ENCODE measurements at places on chromosomes 1 and 21. TPM values are rescaled to one million over a fixed set of nuclear protein-coding genes. Genes with fewer than 3 reads are reported as not detected.

The LRRIQ3 gene
- polyA plus RNA-seq: 1.5 TPM

The FNDC10 gene
- polyA plus RNA-seq: 2.1 TPM

The NKAIN1 gene
- polyA plus RNA-seq: 2.9 TPM

The LCA5L gene
- 6.3 TPM for polyA plus RNA-seq

The PRKCZ gene
- polyA plus RNA-seq: 49.4 TPM

The TMOD4 gene
- polyA plus RNA-seq: 1.5 TPM

The CCSAP gene
- polyA plus RNA-seq: 8.6 TPM

The ZNF695 gene
- polyA plus RNA-seq: 4.3 TPM

The OPTC gene
- not detected for polyA plus RNA-seq

The PRKAA2 gene
- polyA plus RNA-seq: 3.7 TPM

The FOXO6 gene
- polyA plus RNA-seq: 2.1 TPM

The IL22RA1 gene
- 0.55 TPM for polyA plus RNA-seq

The AGRN gene
- 171 TPM for polyA plus RNA-seq

The CELA3B gene
- not detected for polyA plus RNA-seq

The DCST2 gene
- polyA plus RNA-seq: 1.9 TPM

The NBPF14 gene
- polyA plus RNA-seq: 19.3 TPM

The CSF3R gene
- polyA plus RNA-seq: 8.5 TPM

The PCAT6 gene
- polyA plus RNA-seq: 3.8 TPM

All from left lung (tissue), 14 donors.